Activated CD4-positive, alpha-beta T cell treated with anti-CD3 and anti-CD28 coated beads for 4 hours (primary cell): ENCODE measurements at places on chromosomes 1 and 21.

- DNase-seq, result no peak
Observed at GRCh38 chr21:33039536-33039935, 13.8 kb downstream of the OLIG2 start.

- peak; percentile 52 for DNase-seq
Observed at GRCh38 chr1:19462781-19463503, 22.4 kb downstream of the CAPZB start.

GRCh38 chr1:69791311-69791710 lies 223.6 kb downstream of the LRRC7 start:
- DNase-seq, result no peak

DNA sequence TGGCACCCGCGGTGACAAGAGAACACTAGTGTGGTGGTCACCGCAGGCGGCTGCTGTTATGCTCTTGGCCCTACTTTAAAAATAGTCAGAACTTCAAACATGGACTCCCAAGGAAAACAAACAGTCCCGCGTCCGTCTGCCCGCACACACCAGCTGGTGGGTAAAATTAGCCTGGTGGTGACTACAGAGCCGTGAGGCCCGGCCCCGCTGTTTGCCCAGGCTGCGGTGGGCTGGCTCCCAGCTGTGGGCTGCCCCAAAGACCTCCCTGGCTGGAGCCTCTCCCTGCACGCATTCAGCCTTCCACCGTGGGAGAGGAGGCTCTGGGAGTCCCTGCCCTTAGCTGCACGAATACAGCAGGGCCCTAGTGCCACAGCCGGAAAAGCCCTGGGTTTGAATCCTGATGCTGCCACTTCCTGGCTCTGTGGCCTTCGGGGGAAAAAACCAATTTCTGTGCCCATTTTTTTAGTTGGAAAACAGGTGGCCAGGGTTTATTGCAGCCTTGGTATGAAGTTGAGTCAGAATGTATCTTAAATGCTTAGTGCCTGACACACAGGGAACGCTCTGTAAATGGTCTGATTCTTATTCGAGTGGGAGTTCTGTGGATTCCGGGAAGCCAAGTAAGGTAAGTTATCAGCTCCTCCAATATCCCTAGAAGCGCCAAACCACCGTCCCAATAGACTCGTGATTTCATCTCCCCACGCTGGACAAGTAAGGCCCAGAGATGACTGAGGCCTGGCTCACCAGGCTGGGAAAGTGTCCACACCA lies 58.2 kb downstream of the ALPL start:
- no peak for DNase-seq

DNA sequence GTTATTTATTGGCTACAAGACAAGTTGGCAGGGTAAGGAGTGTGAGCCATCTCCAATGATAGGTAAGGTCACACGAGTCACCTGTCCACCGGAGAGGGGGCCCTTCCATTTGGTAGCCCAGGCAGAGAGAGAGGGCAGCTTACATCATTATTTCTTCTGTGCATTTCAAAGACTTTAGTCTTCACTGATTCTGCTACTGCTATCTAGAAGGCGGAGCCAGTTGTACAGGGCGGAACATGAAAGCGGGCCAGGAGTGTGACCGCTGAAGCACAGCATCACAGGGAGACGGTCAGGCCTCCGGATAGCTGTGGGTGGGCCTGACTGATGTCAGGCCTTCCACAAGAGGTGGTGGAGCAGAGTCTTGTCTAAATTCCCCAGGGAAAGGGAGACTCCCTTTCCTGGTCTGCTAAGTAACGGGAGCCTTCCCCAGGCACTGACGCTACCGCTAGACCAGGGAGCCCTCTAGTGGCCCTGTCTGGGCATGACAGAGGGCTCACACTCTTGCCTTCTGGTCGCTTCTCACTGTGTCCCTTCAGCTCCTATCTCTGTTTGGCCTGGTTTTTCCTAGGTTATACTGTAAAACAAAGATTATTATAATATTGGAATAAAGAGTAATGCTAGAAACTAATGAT lies 36.7 kb downstream of the ZNF695 start:
- peak; percentile 15 for DNase-seq

- DNase-seq, result no peak
Observed at GRCh38 chr1:41670217-41670957, 185.9 kb upstream of the EDN2 start.

- DNase-seq, result no peak
Observed at GRCh38 chr1:242738702-242739645, 214.5 kb upstream of the PLD5 start.

DNA sequence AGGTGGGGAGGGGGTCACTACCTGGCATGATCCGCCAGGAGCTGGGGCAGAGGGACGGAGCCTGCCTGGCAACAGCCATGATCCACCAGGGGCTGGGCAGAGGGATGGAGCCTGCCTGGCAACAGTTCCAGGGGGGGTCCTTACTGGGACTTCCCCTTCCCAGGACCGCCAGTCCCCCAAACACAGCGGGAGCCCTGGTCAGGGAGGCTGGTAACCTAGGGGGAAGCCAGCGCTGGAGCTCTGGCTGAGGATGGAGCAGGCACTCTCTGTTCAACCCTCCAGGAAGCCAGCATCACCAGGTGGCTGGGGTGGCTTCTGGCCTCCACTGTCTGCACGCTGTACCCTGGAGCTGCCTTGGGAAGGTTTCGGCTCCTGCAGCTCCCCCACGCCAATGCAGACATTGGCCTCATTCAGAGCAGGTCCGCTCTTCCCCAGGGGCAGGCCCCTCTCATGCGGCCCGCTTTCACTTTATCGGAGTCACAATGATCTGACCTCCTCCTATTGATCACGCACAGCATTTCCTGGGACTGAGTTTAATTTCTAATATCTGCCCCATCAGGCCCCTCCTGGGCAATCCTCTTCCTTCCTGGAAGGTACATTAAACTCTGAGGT lies 68.4 kb upstream of the ABCG1 start:
- DNase-seq, result no peak

GRCh38 chr1:9284061-9284460 lies 8.6 kb upstream of the SPSB1 start:
- DNase-seq, result no peak

GRCh38 chr1:938711-939489 lies 15.2 kb downstream of the SAMD11 start:
- DNase-seq, result no peak

DNA sequence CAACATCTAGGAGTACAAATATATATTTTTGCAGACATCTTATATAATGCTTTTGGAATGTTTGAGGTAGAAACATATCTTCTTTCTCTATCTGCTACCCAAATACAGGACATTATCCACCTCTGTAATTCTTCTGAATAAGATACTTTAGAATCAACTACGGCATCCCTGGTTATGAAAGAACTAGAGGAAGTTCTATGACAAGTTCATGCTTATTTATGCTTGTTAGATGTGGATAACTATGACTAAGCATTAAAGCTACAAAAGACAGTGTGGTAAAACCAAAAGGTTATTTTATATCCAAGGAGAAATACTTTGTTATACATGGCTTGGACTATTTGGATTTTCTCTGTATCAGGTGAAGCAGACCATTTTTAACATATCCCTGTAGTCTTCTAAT lies 894.0 kb downstream of the KCNT2 start:
- no peak for DNase-seq

GRCh38 chr21:35965699-35966098 lies 94.6 kb downstream of the SETD4 start:
- DNase-seq, result no peak

- no peak for DNase-seq
Observed at GRCh38 chr1:36638268-36638667, 155.6 kb upstream of the CSF3R start.

GRCh38 chr1:155061381-155062150 lies 2.0 kb upstream of the EFNA4 start:
- DNase-seq, result peak; percentile 88

GRCh38 chr1:8510041-8510823 lies 192.3 kb downstream of the SLC45A1 start:
- DNase-seq, result peak; percentile 53

DNA sequence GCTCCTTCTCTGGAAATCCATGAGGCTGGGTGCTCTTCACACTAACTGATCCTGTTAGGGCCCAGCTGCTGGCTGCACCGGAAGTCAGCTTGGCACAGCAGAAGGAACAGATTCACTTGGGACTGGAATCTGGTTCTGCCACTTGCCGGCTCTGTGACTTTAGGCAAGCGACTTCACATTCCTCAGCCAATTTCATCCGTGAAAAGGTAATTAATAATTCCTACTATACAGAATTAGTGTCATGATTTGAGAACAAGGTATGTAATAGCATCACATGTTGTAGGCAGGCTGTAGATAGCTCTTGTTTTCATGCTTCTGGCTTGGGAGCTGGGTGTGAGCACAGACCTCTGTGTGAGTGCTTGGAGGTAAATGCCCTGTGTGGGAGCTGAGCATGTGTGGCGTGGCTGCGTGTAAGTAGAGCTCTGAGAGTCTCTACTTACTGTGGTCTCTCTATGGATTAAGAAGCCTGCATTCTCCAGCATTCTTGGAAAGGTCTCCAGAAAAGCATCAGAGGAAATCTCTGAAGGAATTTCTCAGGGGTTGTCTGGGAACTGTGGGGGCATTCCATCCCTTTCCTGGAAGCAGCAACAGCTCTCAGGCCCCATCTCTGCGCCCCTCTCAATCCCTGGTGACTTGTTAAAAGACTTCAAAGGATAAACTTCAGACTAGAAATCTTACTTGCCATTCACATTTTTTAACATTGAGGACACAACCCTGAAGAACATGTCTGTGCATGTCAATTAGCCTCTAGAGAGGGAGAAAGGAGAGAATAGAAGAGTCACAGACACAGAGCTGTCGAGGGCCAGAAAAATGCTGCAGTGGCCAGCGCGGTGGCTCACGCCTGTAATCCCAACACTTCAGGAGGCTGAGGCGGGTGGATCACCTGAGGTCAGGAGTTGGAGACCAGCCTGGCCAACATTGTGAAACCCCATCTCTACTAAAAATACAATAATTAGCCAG lies 47.7 kb upstream of the PPM1J start:
- DNase-seq, result no peak

- no peak for DNase-seq
Observed at GRCh38 chr1:11806307-11806936, 431 bp downstream of the CLCN6 start.

- DNase-seq, result no peak
Observed at GRCh38 chr21:32712043-32712442, 15.8 kb downstream of the SYNJ1 start.

DNA sequence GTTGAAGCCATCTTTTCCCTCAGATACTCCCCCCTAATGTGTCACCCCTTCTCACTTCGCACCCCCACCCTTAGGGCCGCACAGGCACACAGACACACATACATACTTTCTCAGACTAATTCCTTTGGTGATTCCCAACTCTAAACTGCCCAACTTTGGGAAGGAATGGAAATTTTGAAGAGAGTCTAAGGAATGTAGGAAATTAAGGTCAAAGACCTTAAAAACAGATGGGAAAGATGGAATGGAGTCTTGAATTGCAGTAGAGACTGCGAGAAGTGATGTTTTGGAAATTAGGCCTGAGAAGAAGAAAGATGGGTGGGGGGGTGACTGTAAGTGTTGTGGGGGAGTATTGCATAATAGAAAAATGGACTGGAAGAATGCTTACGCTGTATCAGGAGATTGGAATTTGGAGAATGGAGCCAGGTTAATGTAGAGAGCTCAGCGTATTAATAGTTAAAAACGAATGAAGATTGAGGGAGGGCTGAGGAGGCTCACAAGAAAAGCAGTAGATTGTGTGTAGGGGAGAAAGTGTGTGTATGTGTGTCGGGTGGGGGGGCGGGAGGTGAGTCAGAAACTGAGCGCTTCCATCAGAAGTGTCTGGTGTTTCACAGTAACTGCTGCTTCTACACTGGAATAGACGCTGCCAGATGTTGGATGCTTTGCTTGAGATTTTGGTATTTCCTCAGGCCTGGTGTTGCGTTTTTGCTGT lies 1.7 kb downstream of the PIP5K1A start:
- DNase-seq, result peak; percentile 21

DNA sequence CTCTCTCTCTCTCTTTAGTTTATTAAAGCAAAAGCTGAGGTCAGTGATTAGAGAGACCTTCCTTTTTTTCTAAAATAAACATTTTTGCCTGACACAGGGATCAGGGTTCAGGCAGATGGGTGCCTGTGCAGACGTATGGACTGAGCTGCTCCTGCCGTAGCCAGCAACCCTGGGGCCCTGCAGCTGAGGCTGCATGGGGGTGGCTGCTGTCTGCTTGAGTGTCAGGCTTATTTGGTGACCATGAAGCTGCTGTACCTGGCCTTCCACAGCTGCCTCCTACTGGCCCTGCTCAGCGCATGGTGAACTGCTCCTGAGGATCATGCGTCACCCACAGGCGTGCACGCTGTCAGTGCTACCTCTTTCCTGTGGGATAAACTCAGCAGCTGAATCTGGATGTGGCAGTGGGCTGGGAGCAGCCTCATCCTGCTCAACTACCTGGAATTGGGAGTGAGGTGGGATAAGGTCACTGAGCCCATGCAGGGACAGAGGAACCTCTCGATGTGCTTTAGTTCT lies 35.1 kb downstream of the GNG4 start:
- no peak for DNase-seq

DNA sequence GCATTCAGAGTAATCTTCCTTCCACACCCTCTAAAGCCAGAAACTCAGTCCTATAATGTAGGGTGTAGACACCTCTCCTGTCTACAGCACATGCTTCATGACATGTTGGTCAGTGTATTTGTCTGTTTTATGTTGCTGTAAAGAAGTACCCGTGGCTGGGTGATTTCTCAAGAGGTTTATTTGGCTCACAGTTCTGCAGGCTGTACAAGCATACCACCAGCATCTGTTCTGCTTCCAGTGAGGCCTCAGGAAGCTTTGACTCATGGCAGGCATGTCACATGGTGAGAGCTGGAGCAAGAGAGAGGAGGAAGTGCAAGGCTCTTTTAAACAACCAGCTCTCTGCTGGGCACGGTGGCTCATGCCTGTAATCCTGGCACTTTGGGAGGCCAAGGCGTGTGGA lies 12.1 kb downstream of the PLOD1 start:
- DNase-seq, result no peak
